ENCODE measurements at places on chromosomes 1 and 21. TPM values are rescaled to one million over a fixed set of nuclear protein-coding genes. Genes with fewer than 3 reads are reported as not detected.
A peak's percentile ranks its signal among the peaks of the same experiment; 100 is the strongest.

The GPR52 gene
- total RNA-seq: 0.99 TPM

GRCh38 chr1:119984771-119985170, 84.7 kb downstream of the NOTCH2 start:
- no peak for DNase-seq

DNA sequence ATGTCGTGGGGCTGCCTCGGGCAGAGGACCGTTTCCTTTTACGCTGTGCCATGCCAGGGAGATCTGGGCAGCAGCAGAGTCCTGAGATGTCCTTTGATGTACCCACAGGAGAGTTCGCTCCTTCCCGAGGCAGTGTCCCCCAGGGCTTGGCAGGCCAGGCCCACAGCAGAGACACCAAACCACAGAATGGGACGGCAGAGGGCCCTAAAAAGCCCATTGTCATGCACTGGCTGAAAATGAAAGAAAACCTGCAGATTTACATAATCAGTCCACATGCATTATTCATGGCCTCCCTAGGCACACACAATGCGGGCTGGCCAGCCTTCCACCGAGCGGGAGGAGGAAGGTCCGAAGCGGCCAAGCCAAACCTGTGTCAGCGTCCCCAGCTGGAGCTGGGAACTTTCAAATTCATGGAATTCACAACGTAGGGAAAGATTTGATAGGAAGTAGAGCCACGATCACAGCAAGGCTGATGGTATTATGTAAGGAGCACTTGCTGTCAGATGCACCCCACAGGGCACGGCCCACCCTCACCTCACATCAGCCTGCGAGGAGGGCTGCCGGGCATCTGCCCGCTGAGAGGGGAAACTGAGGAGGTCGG, 25.3 kb upstream of the EFHD2 start:
- no peak for DNase-seq

The NBPF19 gene
- total RNA-seq: 52.2 TPM

- no peak for DNase-seq
Observed at GRCh38 chr1:191970116-191970515, 188.1 kb upstream of the RGS18 start.

The RAB4A gene
- total RNA-seq: 26.7 TPM

DNA sequence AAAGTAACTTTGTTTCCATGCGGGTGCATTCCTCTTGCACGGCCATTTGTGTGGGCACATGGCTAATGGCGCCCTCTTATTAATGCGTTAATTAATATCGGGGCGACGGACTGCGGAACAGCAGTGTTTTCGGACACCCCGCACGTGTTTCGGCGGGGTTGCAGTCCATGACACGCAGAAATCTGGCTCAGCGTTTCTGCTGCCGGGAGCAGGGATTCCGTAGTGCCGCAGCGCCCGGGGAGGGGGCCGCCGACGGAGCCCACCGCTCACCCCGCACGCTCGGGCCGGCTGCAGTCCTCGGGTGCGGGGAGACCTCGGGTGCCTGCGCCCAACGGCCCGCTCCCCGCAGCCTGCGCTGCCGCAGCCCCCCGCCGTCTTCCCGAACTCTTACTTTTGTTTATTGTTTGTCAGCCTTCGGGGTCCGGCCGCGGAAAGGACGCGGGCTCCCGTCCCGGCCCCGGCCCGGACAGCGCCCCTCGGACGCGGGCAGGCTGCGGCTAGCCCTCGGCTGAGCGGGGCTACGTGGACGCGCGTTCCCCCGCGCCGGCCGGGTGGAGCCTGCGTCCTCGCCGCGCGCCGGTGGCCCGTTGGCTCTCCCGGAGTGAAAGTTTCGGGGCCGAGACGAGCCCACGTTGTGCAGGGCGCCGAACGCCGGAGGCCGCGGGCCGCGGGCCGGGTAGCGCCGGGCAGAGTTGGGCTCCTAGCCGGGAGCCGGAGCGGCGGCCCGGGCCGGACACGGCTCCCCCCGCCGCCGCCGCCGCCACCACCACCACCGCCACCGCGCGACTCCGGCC, 849 bp downstream of the NFIA start:
- DNase-seq: peak; percentile 53

The FMOD gene
- total RNA-seq: not detected

GRCh38 chr1:108747171-108747850, 837 bp downstream of the STXBP3 start:
- peak; percentile 29 for DNase-seq

The SYT14 gene
- total RNA-seq: not detected

GRCh38 chr1:21721295-21721985, 52.3 kb upstream of the RAP1GAP start:
- DNase-seq: no peak

DNA sequence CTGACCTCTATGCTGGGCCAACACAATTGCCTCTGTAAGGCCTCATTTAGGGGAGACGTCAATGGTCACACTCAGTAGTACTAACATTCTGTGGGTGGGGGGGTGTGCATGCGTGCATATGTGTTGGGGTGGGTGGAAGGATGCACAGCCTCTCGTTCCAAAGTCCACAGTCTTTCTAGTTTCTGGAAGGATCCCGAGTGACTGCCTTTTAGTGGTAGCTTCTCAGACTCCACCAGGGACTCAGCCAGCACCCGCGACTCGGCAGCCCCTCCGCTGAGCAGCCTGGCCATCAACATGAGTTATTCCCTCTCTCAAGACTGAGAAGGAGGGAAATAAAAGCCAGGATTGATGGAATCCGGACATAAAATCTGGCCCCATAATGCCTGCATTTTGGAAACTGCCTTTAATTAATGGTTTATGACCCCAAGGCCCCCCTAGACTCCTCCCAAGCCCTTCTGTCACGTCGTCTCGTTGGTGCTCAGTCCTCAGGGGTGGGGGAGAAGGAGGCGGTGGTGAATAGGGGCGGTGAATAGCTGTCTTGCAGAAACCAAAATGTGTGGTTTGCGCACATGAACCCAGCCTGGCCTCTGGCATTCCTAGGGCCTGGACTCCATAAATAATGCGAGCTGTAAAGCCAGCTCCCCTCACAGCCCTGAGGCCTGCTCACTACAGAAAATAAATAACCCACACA, 65.1 kb upstream of the TMEM51 start:
- DNase-seq: no peak

The NBPF6 gene
- not detected for total RNA-seq

- DNase-seq: no peak
Observed at GRCh38 chr1:92907949-92908684, 53.1 kb downstream of the DIPK1A start.

- DNase-seq: no peak
Observed at GRCh38 chr21:27036736-27037301, 69.9 kb upstream of the ADAMTS5 start.

The PTPRU gene
- 0.56 TPM for total RNA-seq

The TMEM234 gene
- total RNA-seq: 12.8 TPM

- peak; percentile 31 for DNase-seq
Observed at GRCh38 chr21:35045542-35046262, 3.4 kb downstream of the RUNX1 start.

DNA sequence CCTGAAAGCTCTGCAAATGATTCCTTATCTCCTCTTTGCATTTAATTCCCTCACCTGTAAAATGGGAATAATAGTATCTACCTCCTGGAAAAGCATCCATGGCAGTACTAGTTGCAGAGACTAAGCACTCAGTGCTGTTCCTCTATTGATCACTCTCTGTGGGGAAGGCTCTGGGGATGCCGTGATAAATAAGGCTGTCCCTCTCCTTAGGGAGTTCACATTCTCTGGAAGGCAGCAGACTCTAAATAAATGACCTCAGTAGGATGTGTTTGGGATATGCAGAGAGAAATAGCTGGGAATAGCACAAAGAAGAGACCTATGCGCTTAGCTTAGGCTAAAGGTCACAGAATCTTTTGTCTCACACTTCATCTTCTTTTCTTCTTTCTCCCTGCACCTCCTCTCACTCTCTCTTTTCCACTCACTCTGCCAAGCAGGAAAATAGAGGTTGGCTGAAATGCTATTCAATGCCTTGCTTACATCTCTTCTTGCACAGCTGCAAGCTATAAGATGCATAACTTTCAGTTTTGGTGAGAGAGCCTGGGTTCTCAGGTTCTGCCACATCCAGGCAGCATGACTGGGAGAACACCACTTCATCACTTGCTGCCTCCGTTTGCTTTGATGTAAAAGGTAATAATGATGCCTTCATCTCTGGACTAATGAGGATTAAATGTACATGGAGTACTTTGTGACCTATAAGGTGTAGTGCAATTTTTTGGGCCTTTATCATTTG, 101.5 kb downstream of the LMX1A start:
- DNase-seq: no peak

- no peak for DNase-seq
Observed at GRCh38 chr1:41862384-41863221, 56.1 kb downstream of the HIVEP3 start.

DNA sequence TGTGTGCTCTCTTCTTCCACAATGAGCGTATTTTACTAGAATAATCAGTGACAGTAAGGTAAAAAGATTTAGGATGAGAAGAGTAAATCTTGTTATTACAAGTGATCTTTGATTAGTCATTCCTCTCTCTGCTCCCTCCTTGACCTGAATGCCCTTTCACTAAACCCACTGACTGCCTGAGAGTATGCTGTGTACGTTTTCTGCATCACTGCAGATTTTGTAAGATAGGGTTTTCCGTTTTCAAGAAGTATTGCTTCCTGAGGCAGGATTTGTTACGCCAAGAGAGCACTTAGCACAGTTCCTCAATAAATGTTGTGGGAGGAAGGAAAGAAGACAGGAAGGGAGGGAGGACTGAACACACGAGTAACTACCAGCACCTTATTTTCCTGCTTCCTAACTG, 7.7 kb upstream of the LAMB3 start:
- no peak for DNase-seq

- DNase-seq: no peak
Observed at GRCh38 chr1:201518071-201518470, 11.1 kb upstream of the CSRP1 start.

All from CD4-positive, alpha-beta T cell (primary cell).